ENCODE measurements at places on chromosomes 5 and 9.
A peak's percentile ranks its signal among the peaks of the same experiment; 100 is the strongest.

DNA sequence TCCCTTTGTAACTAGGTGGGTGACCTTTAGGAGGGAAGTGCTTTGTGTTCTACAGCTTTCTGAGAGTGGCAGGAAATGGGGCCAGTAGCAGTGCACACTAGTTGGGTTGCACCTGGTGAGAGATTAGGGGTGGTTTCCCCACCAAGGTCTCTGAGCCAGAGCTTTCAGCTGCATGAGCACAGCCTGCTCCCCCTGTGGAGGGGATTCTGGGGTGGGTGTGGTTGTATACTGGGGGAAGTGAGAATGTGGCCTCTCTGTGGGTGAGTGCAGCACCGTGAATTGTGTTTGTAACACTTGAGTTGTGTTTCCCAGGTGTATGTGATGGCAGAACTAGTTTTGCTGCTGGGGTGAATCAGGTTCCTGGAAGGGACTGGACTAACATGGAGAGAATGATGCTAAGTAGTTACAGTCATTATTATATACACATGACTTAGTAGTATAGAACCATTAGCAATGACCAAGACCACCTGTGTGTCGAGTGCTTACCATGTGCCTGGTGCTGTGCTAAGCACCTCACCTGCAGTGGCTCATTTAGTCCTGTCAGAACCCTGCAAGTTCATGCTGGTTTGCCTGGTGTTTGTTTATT, 11.8 kb upstream of the CXXC5 start:
- DNase-seq: peak; percentile 79

DNA sequence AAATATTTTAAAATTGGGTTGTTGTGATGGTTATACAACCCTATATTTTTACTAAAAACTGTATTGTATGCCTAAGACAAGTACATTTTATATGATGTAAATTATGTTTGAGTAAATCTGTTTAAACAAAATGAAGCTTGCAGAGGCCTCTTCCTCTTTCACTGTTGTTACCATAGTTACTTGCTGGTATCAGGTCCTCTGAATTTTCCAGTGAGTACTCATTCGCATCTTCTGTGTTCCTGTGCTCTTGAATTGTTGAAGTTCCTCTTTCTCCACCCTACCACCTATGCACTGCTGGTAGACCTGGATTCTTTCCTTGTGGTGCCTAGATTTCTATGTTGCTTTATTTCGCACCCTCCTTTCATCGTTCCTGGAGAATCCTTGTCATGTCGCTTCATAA, 938.5 kb upstream of the ACO1 start:
- no peak for DNase-seq

DNA sequence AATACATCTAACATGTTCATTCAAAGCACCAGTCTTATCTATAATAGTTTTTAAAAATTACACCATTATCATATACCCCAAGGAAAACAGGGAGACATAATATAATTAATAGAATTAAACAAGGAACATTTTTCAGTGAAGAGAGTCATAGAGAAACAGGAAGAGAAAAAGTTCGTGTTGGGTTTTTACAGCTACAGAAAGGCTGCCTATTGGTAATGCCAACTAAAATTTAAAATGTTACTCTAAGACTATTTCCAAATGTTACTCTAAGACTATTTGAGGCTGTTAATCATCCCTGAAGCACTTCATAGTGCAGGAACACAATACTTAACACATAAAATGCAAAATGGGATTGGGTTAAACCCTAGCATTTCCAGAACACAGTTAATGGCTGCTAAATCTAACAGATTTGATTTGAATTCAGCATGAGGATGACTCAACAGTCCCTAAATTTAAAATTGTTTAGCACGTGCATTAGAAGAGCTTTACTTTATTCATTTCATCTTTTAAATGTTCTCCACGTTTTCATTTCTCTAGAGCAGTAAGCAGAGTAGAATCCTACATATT, 54.5 kb downstream of the OXCT1 start:
- no peak for DNase-seq

DNA sequence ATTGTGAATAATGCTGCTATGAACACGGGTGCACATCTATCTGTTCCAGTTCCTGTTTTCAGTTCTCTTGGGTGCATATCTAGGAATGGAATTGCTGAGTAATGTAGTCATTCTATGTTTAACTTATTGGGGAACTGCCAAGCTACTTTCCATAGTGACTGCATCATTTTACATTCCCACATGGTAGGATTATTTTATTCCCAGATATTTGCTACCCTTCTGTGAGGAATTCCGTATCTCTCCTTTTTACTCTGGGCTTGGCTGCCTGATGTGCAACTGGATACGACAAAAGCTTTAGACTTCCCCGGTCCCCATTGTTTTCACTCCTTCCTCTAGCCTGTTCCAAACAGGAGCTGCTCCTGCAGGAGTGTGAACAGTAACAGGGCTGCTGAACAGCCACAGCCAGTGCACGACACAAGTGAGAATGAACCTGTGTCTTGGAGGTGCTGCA, 7.2 kb downstream of the TAS2R1 start:
- no peak for DNase-seq

DNA sequence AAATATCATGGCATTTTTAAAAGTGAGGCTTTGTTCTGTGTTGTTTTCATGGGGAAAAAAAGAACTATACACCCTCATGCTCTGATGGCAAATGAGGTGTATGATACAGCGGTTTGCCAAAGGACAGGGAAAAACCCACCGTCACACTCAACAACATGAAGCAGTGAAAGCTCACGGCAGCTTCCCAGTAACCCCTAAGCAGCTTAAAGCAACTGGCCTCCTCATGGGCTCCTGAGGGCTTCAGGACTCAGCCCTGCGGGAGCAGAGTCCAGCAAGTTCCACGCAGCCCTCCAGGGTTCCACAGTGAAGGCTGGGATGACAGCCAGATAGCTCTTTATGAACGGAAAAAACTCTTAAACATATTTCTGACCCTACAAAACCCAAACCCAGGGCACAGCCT, 12.9 kb downstream of the BARHL1 start:
- DNase-seq: no peak

- peak; percentile 7 for DNase-seq
These were observed 64.1 kb downstream of the SLCO4C1 start for GRCh38 chr5:102231693-102232619.

DNA sequence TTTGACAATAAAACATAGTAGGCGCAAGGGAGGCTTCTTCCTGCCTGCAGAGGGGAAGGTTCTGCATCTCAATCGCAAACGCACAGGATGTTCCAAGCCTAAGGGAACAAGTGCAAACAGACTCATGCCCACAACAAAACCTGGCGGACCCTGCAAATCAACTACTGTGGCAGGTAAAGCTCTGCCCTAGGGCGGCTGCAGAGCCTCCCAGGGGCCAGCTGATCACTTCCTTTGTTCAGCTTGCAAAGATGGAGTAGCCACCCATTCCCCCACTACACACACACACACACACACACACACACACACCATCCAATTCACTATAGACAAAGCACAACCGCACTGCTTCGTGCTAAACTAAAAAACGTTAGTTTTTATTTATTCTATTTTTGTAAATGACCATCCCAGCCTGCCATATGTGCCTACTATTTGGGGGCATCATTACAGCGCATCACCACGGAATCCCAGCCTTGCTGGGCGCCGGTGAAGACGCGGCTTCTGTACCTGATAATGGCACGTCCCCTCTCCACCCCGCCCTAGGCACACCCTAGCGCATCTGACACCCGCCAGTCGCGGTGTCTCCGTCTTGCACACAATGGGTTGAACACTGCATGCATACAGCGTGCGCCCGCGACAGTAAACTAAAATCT, 57.6 kb downstream of the DPYSL3 start:
- DNase-seq: no peak

DNA sequence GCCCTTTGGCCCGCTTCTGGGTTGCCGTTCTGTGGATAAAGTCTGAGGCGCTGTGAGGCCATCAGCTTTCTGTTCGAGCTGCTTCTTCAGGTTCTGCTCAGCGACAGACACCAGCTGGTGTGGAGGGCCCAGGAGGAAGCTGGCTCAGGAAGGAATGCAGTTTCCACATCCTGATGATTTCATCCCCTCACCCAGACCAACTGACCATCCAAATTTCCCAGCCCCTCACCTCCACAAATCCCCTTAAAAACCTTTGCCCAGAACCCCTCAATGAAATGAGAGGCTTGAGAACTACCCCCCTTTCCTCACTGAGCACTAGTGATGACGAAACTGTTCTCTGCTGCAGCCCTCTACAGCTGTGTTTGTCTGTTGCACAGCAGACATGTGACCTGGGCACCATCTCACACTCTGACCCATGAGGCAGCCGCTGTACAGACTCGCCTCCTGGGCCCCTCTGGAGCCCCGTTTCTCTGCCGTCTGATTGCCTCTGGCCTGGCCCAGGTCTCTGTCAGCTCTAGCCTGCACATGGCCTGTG, 45.4 kb downstream of the SPATA31C2 start:
- no peak for DNase-seq

- no peak for DNase-seq
These were observed 92.8 kb upstream of the SLCO6A1 start for GRCh38 chr5:102591650-102592049.

- DNase-seq: no peak
These were observed 150.6 kb upstream of the EFNA5 start for GRCh38 chr5:107821288-107821687.

GRCh38 chr9:82108474-82108873, 119.9 kb downstream of the SPATA31D1 start:
- no peak for DNase-seq

DNA sequence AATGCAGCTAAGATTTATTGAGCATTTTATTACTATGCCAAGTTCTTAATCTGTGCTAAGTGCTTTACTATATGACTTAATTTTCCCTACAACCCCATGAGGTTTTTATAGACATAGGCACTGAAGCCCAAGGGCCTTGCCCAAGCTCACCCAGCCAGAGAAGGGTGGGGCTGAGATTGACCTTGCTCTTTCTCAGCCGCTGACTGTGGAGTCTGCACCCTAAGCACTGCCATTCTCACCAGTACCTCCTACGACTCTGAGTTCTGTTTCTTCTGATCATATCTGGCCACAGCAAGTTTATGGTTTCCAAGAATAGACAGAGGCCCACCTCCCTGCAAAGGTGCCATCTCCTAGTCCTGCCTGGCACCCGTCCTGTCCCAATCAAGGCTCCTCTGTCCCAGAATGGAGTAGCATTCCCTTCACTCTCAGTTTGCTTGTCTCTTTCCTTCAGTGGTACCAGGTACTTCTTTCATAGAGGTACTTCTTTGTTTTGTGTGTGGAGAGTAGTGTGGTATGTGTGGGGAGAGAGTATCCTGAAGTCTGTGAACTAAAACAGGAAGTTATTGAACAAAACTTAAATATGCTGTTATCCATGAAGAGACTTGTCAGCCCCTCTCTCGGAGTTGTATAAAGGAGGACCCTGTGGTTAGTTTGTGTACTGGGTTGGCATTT, 42.6 kb downstream of the CSF1R start:
- DNase-seq: no peak

GRCh38 chr5:157351802-157352092, 85.8 kb downstream of the CYFIP2 start:
- no peak for DNase-seq

DNA sequence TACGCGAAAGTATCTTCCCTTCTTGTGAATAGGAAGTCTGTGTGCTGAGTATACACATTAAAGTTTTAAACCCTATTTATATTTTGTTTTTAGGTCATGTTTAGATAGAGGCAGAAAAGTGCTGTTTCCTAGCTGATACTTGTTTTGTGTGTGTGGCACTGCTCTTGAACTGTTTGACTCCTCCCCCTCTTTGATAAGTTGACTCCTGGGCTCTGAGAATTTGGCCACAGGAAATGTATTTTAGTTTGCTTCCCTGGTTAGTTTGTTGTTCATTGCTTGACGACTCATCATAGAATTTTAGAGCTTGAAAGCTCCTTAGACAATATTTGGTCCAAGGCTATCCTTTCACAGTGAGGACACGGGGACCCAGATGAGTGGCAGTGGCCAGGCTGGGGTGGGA, 2.0 kb upstream of the CDC14B start:
- no peak for DNase-seq

- no peak for DNase-seq
These were observed 83.6 kb downstream of the ANKH start for GRCh38 chr5:14787801-14788579.

DNA sequence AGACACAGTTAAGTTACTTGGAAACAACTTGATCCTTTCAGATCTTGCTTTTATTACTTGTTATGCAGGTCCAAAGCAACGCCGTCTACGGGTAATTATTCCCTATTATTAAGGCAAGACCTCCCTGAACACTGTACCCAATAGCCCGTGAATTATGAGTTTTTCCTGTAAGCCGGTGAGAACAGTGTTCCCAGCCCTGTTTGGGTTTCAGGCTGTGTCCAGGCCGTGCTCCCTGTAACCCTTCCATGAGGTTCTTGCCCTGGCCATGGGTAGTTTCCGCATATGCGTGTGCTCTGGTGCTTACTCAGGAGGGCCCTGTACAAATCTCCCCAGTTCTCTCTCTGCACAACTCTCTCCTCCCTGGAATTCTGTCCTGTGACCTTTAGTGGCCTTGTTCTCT, 65.6 kb upstream of the CNOT6 start:
- DNase-seq: no peak

DNA sequence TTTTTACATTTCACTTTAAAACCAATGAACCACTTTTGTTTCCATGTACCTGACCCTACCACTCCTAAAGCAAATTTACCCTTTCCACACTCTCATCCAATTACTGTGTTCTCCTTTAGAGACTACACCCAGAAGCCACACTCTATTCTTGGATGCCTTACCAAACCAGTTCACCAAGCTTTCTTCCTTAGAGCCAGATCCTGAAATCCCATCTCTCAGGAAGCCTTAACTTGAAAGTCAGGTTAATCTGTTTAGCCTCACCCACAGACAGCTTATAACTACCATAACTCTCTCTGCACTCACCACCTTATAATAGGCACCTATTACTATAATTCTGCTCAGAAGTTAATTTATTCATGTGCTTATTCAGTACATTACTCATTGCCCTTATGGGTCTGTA, 4.3 kb downstream of the CSNK1A1 start:
- no peak for DNase-seq

GRCh38 chr9:125766468-125767221, 19.5 kb downstream of the PBX3 start:
- no peak for DNase-seq

DNA sequence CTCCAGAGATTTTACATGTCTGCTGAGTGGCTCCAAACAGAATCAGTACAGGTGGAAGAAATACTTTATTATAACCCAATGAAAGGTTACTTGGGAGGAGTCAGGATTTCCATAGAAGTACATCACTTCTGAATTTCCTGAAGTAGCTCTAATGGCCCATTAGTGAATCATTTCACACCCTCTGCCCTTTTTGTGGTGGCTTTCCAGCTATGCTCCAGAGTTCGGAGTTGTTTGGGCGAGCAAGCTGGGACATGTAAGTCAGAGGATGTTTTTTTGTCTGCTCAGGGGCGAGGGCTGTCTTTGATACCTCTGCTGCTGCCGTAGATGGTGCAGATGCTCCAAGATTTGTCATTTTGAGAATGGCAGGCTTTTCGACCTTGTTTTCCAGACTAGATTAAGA, 226.1 kb downstream of the GOLPH3 start:
- no peak for DNase-seq

DNA sequence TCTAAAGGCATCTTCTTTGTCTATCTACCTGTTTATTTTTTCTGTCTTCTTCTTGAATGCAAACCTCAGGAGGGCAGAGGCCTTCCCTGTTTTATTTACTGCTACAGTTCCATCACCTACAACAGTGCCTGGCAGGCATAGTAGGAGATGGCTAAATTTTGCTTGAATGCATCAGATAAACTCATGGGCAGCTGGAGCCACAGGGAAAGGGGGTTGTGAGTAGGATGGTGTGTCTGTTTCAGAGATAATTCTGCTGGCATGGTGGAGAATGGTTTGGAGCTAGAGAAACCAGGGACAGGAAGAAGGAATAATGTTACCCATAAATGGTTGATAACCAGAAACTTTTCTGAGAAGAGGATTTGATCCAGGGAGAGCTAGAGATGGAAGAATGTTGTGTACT, 189.8 kb upstream of the BRINP1 start:
- no peak for DNase-seq
